ENCODE measurements at places on chromosomes 12 and 14.

DNA sequence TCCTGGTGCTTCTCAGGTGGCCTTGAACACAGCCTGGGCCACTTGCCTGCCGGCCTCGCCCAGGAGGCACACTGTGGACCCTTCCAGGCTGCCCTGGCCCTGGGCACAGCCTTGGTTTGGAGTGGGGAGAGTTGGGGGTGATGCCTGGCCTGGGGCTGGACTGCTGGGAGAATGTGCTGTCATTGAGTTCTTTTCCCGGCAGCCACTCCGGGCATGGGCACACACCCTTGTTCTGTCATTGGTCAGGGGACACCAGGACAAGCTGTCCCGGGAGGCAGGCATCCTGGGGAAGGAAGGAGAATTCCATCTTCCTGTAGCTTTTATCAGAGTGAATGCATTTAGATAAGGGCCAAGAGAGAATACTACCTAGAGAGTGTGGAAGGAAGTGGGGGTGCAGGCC is 61.8 kb upstream of the RIN3 start:
- DNase-seq, result no peak

- DNase-seq, result no peak
Observed at GRCh38 chr12:28698553-28698952, 450.5 kb upstream of the FAR2 start.

DNA sequence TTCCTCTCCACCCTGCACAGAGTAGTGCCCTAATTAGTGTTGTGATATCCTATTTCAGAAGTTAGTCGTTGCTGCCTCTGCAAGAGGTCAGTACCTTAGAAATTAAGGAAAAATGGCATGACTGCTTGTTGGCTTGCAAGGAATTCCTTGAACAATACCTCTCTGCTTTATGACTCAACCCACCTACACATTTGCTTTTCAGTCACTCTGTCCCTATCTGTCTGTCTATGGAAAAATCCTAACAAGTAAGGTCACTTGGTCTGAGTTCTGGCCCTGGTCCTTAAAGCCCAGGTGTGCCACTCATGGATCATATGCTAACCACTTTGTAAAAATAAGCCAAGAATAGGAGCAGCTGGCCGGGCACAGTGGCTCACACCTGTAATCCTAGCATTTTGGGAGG is 116.4 kb upstream of the ATF1 start:
- DNase-seq, result no peak

DNA sequence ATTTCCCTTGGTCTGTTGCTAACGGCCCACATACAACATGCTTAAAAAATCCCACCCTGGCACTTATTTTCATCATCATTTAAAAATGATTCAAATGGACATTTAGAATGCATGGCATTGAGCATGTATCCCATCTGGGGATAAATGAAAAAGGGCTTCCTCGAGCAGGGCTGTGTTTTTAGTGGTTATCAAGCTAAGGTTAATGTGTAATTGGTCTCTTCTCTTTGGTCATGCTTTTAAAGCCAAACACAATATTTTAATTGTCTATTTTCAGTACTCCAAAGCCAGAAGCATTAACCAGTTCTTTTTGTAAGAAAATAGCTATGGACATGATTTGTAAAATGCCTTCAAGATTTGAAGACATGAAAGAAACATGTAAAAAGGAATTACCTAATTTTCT is 1.9 kb upstream of the TRHDE start:
- DNase-seq, result no peak

DNA sequence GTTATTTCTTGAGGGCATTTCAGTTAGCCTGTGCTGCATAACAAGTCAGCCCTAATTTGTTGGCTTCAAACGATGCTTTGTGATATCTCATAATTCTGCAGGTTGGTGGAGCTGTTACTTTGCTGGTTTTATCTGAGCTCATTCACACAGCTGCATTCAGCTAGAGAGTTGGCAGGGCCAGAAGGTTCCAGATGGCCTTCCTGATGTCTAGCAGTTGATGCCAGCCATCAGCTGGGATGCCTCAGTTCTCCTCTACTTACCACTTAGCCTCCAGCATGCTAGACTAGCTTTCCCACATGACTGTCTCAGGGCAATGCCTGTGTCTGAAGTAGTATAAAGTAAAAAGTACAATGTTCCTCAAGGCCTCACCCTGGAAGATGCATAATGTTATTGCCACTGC is 130.6 kb downstream of the SLC35F4 start:
- no peak for DNase-seq

DNA sequence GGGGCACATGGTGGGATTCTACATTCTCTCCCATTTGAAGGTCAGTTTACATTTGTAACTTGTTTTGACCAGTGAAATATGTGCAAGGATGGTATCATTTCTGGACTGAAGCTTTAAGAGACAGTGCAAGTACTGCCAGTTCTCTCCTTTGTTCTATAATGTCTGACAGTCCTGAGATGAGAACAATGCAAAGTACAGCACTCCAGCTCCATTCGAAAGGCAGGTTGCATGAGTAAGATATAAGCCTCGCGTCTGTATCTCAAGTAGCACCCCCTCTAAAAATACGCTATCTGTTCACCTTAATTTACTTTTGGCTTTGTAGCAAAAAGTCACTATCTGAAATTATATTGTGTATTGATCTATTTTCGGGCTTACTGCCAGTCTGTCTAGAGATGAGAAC is 1122.2 kb upstream of the TMEM132C start:
- no peak for DNase-seq
